Posterior vena cava (tissue), 2 donors: ENCODE measurements at places on chromosomes 1 and 21. TPM values are rescaled to one million over a fixed set of nuclear protein-coding genes. Genes with fewer than 3 reads are reported as not detected.

The CDCA8 gene
- 0.48 TPM for total RNA-seq

The HSD3B1 gene
- not detected for total RNA-seq

The ANKRD65 gene
- 7.4 TPM for total RNA-seq

The NAXE gene
- total RNA-seq = 82.1 TPM

The OR2AK2 gene
- not detected for total RNA-seq

The A3GALT2 gene
- total RNA-seq = 0.24 TPM

The CRNN gene
- not detected for total RNA-seq

The VHLL gene
- not detected for total RNA-seq

The HRNR gene
- total RNA-seq = 0.05 TPM

The TMEM53 gene
- total RNA-seq = 5.3 TPM

The CLCN6 gene
- total RNA-seq = 16.9 TPM

The KCNE1 gene
- 3.9 TPM for total RNA-seq

The HLCS gene
- total RNA-seq = 18.2 TPM

The NECTIN4 gene
- not detected for total RNA-seq

The TNFSF18 gene
- total RNA-seq = not detected

The FCRLB gene
- 0.74 TPM for total RNA-seq

The FAM89A gene
- 8.4 TPM for total RNA-seq
